ENCODE measurements at places on chromosomes 6 and 20.

GRCh38 chr6:30855429-30856075 is 28.8 kb upstream of the DDR1 start:
- no peak for DNase-seq

DNA sequence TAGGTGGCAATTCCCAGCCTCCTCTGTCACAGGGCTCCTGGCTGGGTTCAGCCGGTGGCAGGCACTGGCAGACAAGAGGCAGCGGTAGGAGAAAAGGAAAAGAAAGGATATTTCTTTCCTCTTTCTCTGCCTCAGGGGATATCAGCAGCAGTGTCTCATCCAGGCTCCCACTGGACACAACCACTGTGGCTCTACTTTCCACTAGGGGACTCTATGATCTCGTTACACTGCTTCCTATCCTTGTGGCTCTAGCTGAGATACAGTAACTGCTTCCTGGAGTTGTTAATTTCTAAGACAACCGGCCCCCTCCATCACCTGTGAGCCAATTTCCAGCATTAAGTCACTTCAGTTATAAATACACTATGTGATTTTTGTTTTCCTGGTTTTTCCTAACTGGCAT is 102.0 kb upstream of the LRFN2 start:
- DNase-seq, result no peak

DNA sequence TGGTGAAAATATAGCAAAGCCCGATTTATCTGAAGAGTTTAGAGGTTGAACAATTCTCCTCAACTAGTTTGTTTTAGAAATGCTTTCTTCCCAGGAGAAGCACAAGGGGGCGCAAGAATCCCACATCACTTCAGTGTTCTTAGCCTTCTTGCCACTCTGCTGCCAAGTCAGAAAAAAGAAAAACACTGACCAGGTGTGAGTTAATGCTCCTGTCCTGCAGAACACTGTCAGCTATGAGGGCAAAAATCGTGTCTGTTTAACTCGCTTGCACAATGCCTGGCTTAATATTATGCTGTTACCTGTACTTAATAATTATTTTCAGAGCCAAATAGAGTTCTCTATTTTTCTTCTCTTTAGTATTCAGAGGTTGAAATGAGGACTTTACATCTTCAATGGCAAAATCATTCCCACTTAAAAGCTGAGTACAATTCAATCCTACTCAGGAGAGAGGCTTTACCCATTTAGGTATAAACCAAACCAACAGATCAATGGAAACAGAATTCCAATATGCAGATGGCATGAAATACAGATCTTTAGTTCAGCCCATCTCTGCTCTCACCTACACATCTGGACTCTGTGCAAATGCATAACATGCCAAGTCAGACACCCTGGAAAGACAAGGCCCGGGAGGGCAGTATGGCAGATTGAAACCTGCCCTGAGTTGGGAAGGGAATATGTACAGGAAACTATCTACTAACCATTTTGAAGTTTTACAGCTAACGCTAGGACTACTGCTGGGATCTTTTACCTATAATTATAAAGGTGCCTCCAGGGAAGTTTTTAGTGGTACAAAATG is 71.4 kb upstream of the TULP1 start:
- peak; percentile 71 for DNase-seq

DNA sequence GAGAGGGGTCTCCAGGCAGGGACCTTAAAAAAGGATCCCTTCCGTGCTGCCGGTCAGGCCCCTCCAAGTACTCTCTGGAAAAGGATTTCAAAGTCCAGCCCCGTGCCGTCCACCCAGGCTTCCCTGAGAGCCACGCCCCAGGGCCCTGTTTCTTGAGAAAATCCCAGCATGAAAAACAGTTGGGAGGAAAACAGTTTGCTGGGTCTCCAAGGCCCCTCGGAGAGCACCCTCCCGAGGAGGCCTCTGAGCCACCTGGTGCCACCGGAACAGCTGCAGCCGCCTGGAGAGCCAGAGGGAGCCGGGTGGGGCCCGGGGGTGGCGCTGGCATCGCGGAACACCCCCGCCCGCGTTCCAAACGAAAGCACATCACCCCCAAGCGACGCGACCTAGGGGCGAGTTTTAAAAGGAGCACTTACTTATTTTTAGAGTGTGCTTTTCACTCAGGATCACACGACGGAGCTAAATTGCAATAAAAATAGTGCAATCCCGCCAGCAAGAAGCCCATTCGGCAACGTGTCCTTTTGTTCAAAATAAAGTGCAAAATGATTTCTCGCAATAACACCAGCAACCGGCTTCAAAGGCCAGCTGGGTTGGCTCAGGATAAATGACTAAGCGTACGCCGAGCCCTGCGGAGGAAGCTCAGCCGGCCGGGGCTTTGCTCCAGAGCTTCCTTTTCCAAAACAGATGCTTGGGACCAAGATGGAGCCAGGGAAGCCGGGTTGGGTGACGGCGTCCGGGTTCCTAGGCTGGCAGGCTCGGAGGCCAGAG is 64.2 kb downstream of the YTHDF1 start:
- DNase-seq, result no peak

GRCh38 chr6:78157606-78158005 is 504.8 kb downstream of the MEI4 start:
- DNase-seq, result no peak

- no peak for DNase-seq
Measured at GRCh38 chr20:15851576-15852215, 721.6 kb downstream of the KIF16B start.

DNA sequence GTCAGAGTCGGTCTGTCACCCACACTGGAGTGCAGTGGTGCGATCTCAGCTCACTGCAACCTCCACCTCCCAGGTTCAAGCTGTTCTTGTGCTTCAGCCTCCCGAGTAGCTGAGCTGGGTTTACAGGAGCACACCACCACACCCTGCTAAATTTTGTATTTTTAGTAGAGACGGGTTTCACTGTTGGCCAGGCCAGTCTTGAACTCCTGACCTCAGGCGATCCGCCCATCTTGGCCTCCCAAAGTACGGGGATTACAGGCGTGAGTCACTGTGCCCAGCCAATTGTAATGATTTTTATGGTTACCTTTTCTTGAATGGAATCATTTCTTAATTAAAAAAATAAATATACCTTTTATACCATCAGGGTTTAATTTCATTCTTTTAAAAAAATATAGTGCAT is 105.7 kb downstream of the MTHFD1L start:
- DNase-seq, result no peak

DNA sequence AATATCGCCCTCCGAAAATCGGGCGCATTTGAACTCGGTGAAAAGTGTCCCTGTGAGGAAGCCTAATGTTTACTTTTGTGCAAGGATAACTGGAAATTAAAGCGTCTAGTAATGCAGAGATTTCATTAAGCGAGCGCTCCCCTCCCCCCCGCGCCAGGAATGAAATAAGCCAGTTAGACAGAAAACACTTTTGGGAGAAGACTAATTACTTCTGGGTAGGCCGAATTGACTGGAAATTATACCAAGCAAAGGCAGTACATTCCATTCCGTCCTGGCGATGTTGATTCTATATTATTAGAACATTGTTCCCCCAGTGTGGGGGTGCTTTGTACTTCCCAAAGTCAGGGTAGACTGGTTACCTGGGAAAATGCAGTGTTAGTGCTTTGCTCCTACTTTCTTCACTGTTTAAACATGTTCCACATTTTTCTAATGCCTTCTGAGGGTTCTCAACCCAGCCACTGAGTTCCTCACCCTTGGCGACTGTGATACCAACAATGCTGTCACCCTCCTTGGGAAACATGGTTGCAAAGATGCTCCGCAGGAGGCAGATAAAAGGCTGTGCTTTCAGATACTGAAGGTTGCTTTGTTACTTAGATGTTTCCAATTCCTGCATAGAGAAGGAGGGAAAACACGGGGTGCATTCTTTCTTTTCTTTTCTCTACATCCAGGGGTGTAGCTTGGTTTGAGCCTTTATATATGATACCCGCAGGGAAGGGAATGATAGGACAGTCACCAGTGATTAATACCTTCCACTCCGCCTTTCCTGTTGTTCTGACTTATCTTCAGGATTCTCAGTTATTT is 2.6 kb downstream of the GJA1 start:
- no peak for DNase-seq

DNA sequence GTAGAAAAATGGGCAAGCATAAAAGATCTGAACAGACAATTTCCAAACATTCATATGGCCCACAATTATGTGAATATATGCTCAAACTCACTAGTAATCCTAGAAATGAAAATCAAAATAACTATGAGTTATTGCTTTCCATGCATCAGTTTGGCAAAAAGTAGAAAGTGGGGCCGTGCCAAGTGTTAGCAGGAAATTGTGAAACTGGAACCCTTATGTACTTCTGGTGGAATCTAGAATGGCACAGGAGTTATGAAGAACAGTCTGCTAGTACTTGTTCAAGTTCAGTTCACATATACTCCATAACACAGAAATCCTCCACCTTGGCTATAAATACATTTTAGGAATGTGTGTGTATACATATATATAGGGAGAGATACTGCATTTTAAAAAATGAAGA is 89.8 kb downstream of the EYA2 start:
- DNase-seq, result no peak

DNA sequence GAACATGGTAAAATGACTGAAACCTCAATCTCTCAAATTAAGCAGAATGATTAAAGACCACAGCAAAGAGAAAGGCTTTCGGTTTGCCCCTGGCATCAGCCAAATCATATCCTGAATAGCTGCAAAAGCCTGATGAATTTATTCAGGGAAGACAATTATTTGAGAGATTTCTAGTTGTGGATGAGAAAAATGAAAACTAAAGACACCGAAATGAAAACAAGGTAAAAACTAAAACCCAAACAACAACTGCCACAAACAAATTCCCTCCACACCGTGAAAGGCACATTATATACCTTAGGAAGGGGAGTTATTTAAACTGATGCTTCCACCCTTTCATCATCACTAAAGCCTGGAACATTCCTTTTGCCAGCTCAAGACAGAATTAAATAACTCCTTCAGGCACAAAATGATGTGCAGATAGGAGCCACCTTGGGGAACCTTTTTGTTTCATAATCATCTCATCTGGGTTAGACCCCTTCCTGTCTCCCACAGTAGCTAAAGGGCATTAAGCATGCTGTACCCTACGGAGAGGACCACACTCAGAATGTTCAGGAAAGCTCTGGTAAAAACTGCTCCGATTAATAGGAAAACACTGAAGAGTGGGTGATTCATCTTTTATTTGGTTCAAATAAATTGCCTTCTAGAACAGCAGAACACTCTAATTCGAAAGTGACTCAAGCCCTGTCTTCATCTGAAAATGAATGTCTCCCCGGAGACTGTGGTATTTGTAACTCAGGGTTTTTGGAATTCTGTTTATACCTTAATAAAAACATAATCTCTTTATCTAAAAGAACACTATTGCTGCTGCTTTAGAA is 9.1 kb upstream of the ANKRD60 start:
- no peak for DNase-seq

GRCh38 chr6:5036269-5036668 is 32.4 kb upstream of the RPP40 start:
- no peak for DNase-seq

GRCh38 chr6:158808941-158809678 is 10.1 kb downstream of the EZR start:
- DNase-seq, result no peak

DNA sequence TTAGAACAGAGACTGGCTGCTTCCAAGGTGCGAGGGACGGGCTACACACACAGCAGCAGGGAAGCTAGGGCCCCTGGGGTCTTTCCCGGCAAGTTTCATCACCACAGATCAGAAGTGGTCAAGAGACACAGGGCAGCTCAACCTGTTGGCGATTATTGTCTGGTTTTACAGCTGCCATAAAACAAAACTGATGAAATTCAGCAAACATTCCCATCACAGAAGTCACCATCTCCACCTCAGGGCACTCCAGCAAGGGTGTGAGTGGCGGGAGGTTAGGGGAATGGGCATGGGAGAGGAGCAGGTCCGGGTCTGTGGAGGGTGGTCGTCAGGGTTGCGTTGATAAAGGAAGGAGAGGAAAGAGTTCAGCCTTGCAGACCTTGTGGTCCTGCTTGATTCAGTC is 91.0 kb downstream of the PXDC1 start:
- no peak for DNase-seq

GRCh38 chr6:178119-178518 is 114.2 kb upstream of the DUSP22 start:
- DNase-seq, result no peak

GRCh38 chr20:10433014-10433622 is 904 bp downstream of the MKKS start:
- DNase-seq, result no peak

DNA sequence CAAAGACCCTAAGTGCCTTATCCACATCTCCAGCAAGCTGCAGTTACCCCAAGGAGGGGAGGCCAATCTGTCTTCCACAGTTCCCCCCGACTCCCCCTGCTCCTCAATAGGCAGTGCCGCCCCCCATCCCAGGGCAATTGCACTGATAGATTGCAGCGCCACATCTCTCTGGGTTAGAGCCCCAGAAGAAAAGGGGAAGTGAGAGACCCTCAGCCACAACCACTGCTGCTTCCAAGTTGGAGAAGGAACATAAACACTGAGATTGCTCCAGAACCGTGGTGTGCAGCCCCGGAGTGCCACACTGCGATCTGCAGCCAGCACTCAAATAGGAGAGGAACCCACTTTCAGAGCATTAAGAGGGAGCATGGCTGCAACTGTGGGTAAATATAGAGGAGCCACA is 101.5 kb downstream of the RWDD2A start:
- DNase-seq, result no peak

- no peak for DNase-seq
Measured at GRCh38 chr6:122709922-122710512, 69.5 kb upstream of the FABP7 start.

- DNase-seq, result no peak
Measured at GRCh38 chr6:168012431-168013249, 15.2 kb downstream of the KIF25 start.

GRCh38 chr6:6643398-6643797 is 54.9 kb downstream of the LY86 start:
- DNase-seq, result no peak

GRCh38 chr6:5365436-5366195 is 104.3 kb downstream of the FARS2 start:
- no peak for DNase-seq
